ENCODE measurements at places on chromosomes 16 and 17.

DNA sequence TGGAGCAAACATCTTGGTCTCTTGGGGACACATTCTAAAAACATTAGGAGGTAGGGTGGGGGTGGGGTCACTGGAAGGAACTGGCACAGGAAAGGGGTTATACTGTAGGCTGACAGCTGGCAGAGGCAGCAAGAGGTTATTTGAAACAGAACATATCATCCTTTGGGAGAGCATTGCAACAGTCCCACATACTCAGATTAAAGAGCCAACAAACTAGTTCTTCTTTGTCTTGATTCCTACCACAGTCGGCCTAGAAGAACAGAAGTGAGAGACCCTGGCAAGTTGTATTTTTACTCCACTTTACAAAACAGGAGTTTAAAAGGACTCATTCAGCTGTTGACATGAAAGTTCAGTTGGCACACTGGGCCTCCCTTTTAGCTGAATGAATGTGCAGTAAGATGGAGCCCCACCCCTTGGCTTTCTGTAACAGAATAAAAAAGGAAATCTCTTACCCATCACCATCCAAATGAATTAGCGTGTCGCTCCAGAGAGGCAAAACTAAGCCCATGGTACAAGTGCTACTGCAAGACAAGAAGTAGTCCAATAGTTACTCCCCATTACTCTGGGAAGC is 54.6 kb upstream of the CORO6 start:
- DNase-seq: no peak

DNA sequence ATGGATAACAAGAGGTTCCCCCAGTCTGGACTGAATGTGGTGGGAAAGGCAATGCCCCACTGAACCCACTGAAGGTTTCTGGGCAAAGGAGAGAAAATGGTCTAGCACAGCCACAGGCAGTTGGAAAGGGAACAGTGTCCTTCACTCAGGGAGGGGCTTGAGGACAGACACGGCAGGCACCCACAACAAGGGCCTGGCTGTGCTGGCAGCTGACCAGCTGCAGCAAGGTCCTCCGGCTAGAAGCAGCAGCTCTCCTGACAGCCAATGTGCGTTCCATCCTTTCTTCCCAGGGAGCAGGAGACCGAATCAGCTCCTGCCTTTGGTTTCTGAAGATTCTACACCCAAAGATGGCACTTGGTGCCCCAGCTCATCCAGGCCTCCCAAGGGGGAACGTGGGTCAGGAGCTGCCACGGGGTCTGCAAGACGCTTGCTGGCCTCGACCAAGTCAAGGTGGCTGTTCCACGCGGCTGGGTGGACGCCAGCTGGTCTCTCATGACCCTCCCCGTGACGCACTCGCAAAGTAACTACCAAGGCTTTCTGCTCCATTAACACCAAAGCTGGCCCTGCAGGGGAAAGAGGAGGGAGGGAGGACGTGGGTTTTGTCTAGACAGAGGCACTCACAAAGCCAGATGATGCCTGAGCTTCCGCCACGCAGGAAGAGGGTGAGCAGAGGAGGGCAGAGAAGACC is 11.1 kb downstream of the ABR start:
- no peak for DNase-seq

DNA sequence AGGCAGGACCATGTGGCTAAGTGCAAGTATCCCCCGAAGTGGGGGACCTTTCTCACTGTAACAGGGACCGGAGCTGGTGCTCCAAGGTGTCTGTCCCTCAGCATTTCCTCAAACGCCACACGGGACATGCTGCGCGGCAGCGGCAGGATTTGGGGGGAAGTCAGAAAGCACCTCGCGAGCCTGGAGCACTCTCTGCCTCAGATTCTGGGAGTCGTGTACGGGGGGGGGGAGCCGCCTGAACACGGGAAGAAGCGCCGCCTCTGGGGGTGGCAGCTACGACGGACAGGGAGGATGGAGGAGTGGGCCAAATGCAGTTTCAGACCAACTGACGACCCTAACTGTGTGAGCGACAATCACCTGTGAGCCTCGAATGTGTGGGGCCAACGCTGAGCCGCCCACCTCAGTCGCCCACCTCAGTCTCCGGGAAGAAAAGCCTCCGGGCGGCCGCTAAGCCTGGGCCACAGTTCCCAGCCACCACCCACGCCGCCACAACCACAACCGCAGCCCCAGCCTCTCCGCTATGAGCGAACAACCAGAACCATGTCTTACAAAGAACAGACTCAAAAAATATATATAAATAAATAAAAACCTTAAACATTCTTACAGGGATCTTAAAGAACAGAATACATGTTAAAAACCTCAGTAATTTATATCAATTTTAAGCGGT is 8.8 kb upstream of the TRAP1 start:
- no peak for DNase-seq

- no peak for DNase-seq
Observed at GRCh38 chr17:60926466-60927183, 249.0 kb downstream of the BCAS3 start.

GRCh38 chr16:2244926-2245795 is 6.2 kb downstream of the ECI1 start:
- DNase-seq: no peak

GRCh38 chr17:7858522-7858810 is 663 bp downstream of the CYB5D1 start:
- DNase-seq: no peak

Data from omental fat pad (tissue), 4 donors.